Activated T-helper 17 cell treated with anti-CD3 and anti-CD28 coated beads, Interleukin-2, amount 50 U/mL, for 72 hours (primary cell): ENCODE measurements at places on chromosomes 2 and 18.
A peak's percentile ranks its signal among the peaks of the same experiment; 100 is the strongest.

DNA sequence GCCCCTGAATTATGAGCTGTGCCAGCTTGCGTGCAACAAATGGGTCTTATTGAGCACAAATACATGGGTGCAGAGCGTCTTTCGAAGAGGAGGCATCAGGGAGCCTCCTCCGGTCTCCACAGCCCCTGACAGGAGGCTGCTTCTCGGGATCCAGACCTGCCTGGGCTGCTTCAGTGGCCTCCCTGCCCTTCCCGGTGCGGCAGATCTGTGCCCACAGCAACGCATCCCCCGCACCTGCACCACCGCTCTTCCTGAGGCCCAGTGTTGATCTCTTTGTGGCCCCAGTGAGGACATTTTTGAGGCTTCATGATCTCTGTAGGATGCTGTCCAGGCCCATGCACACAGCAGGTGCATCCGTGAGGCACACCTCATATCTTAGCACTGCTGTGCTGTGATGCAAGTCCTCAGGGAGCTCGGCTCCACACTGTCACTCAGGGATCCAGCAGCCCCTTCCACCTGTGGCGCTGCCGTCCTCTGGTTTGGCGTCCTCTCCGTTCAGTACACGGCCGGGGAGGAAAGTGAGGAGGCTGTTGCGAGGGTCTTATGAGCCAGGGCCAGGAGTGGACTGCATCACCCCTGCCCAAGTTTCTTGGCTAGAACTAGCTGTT lies 17.4 kb downstream of the RTP5 start:
- ATAC-seq: no peak

GRCh38 chr2:7792031-7792651 lies 874.9 kb downstream of the RNF144A start:
- ATAC-seq: no peak

DNA sequence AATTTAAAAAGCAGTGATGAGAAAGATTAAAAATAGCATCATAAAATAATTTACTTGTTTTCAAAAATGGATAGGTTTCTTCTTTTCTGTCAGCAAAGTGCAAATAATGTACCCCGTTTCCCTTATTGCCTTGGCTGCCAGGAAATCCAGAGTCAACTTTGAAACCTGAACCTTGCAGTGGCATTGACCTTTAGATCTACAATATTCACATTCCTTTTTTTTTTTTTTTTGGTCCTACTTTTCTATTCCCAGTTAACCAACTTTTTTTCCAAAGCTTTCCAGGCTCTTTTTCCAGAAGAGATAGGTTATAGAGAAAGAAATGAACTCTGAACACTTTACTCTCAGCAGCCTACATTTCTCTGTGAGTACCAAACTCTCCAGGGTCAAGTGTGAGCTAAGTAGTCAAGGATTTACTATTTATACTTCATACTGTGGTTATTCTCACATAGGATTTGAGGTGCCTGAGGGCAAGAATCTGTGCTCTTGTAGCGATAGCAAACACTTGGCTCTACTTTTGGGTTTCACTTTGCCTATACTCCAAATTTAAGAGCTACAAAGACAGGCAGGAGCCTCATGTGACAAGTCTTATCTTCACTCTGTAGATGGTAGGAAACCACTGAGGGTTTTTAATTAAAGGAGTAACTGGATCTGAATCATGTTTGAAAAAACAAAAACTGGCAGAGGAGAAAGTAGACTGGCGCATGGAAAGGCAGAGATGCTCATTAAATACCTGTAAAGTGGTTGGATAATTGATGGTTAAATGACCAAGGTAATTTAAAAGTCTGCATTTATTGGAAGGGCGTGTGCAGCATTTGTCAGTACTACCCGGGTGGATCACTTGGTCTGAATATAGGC lies 63.2 kb upstream of the TMEM17 start:
- ATAC-seq: no peak

GRCh38 chr2:189024901-189025618 lies 50.9 kb downstream of the COL3A1 start:
- ATAC-seq: no peak

GRCh38 chr2:234966340-234966739 lies 14.5 kb downstream of the SH3BP4 start:
- no peak for ATAC-seq

DNA sequence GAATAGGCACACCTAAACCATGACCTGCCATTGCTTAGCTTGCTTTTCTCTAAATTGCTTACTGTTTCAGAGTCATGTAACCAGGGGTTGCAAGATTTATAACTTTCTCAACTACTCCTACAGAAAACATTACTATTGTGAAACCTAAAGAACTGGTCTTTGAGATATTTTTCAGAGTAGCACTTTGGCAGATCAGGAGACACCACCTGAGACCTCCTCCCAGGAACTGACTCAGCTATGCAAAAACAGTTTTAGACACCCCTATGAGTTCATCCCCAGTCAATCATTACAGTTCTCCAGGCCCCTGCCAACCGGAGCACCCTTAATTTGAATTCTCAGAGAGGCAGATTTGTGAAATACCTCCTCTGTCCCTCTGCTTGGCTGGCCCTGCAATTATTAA lies 80.3 kb downstream of the MBOAT2 start:
- no peak for ATAC-seq

- ATAC-seq: peak; percentile 55
These were observed 602.9 kb downstream of the NYAP2 start for GRCh38 chr2:226002438-226002837.

DNA sequence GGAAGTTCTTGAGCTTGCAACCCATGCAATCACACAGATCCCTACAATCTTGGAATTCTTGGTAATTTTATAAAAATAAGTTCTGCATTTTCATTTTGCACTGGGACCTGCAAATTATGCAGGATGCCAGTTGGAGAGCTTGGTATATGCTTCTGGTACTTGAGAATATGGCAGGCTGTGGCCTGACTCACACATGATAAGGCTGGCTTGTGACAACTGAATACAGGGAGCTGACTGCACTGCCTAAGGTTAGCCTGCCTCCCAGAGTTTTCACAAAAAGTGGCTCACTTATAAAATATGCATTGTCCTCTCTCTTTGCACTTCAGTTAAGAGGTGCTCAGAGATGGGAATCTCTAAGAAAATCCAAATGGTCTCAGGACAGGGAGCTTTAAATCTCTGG lies 265.5 kb upstream of the KCNJ3 start:
- ATAC-seq: no peak

DNA sequence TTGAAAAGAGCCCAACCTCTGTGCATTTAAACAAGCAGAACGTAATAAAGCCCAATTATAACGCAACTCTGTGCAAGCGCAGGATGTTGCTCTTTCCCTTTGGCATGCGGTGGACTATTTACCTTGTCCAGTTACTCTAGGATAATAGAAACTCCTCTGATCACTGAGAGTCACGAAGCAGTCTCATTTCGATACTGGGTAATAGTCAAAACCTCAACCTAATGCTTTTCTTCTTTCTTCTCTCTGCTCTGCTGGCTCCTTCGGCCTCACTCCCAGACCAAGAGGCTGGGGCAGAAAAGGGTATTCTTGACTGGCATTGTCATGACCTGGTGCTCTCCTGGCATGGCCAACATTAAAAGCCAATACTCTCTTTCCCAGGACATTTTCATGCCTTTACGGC lies 89.7 kb upstream of the GCFC2 start:
- no peak for ATAC-seq

DNA sequence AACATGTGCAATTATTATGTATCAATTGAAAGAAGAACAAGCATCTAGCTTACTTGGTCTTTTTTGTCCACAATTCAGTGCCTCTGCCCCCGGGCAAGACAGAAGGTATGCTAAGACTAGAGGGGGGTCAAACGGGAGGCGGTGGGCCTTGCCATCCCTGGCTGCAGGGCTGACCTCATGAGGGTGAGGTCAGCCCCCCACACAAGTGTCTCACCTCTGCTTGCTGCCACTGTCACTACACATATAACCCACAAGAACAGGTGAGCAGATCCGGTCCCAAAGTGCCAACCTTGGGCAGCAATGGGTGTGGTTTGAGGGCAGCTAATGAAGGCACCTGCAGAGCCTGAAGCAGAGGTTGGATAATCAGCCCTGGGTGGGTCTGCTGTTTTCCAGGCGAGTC lies 71.5 kb downstream of the EDAR start:
- no peak for ATAC-seq

DNA sequence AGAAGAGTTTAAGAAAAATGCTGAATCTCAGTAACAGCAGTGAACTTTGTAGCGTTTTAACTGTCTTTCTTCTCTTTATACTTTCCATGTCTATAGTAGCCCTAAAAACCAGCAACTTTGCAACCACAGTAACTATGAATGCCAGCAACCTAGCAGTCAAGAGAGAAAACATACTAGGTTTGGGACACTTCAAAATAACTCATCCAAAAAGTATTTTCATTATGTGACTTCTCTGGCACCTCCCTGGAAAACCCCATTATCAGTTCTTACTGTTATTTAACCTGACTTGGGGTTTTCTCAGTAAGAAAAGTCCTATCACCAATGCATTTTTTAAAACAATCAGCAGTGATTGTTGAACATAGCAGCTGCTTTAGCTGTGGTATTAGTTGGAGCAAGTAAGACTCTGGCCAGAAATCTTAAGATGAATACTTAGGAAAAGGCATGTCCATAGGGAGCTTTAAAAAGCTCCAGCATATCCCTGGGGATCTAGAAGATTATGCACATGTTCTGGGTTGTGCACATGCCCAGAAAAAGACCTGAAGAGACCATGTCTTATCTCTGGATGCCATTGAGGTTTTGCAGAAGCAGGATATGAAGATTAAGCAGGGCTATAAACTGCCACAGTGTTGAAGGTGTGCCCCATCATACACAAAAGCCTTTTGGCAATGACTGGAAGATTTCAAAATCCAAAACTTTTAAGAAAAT lies 411.3 kb downstream of the CMPK2 start:
- no peak for ATAC-seq

- no peak for ATAC-seq
These were observed 19.8 kb downstream of the ARL5A start for GRCh38 chr2:151808258-151809072.

DNA sequence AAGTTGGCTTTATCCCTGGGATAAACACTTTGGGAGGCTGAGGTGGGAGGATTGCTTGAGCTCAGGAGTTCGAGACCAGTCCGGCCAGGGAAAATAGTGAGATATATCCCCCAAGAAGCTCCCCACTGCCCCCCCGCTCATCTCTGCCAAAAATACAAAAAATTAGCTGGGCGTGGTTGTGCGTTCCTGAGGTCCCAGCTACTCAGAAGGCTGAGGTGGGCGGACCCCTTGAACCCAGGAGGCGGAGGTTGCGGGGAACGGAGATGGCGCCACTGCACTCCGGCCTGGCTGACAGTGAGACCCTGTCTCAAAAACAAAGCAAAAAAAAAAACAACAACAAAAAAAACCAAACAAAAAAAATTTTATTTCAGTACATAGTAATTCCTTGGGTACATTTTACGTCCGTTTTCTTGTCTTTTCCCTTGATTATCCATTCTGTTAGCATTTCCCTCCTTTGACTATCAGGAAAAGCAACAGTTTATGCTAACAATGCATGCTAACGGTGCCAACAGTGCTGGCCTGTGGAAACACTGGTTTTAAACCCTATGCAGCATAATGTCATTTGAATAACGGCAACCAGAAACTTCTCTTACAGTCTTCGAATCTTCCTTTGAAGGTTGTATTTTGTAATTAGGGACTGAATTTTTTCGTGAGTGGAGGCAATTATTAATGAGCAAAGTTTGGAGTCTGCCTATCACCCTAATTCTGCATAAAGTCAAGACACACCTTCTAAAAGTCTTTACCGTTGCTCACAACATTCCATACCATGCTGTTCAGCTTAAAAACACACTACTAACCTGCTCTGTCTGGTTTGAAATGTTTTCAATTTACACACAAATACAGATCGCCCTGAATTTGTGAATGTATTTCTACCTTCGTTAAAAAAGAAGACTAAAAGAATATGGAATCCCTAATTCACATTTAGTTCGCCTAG lies 721 bp upstream of the MIB1 start:
- peak; percentile 5 for ATAC-seq

DNA sequence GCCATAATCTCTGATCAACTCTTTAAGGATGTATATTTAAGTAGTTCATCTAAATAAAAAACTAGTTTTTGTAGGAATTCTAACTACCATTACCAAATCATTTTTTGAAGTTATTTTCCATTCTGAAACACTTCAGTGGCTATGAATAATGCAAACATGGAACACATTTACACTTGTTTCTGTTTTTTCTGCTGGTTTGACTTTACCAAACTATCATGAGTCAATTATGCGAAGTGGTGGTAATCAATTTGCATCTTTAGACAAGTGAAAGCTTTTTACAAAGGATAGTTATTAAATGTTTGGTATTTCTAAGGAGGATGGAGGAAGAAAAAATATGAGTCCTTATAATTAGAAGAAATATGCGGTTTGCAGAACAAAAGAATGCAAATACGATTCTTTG lies 202.0 kb upstream of the MMADHC start:
- no peak for ATAC-seq

GRCh38 chr2:219254590-219255201 lies 978 bp upstream of the TUBA4A start:
- peak; percentile 67 for ATAC-seq

DNA sequence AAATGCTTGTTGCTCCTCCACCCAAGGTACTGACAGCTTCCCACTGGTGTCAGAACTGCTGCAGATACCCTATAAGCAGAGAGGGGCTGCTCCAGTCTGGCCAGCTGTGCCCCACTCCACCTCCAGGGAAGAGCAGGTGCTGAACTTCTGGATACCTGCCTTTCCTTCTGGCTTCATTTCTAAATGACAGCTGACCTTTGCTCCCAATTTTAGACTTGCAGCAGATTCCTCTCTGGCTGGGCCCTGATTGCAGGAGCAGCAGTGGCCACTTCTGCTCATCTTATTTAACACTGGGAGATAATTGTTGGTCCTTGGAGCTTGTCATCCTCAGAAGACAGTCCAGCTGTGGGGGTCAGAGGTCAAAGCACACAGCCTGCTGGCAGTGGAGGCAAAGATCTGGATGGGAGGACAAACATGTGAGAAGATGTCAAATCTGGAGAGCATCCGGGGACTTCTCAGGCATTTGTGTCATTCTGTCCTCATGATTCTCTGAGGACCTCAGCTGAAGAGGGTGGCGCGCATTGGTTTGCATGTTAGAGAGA lies 38.9 kb downstream of the SETBP1 start:
- ATAC-seq: no peak

DNA sequence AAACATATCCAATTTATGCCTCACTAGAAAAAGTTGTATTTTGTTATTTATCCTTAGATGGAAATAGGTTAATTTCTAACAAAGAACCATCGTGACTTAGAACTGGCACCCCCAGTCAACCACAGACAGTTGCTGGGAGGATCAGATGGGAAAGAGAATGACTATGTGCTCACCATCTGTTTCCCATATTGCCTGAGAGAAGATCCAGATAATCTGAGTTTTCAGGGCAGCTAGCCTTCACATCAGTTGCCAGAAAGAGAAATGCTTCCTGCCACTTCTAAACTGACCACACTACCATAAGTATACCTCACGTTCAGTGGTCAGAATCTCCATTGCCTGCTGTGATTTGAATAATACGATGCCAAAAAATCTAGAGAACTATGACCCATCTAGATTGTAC lies 28.4 kb upstream of the NEB start:
- ATAC-seq: no peak

GRCh38 chr2:27838502-27838901 lies 51.7 kb downstream of the RBKS start:
- no peak for ATAC-seq

DNA sequence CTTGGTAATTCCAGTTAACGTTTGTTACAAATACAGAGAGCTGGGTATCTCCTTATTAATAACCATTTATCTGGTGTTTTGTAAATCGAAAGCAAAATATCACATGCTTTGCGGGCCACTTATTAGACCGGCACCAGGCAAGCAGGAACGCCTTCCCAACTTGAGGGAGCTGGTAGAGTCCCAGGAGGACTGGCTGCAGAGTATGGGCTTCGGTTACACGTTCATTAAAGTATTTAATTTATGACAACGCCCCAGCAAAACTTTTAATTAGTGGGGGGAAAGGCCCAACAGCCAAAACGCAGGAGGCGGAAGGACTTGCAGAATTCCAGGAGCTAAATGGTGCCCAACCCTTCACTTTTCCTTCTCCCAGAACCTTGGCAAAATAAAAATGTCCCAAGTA lies 3.7 kb downstream of the SMAD7 start:
- ATAC-seq: no peak
